Hindlimb muscle (tissue), 1 donor: ENCODE measurements at places on chromosomes 7 and 10. TPM values are rescaled to one million over a fixed set of nuclear protein-coding genes. Genes with fewer than 3 reads are reported as not detected.

DNA sequence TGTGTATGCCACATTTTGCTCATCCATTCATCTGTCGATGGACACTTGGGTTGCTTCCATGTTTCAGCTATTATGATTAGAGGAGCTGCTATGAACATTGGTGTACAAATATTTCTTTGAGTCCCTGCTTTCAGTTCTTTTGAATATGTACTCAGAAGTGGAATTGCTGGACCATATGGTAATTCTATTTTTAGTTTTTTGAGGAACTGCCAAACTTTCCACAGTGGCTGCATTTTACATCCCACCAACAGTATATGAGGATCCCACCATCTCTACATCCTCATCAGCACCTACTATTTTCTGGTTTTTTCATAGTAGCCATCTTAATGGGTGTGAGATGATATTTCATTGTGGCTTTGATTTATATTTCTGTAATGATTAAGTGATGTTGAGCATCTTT lies 44.7 kb upstream of the ZMIZ2 start:
- no peak for DNase-seq

DNA sequence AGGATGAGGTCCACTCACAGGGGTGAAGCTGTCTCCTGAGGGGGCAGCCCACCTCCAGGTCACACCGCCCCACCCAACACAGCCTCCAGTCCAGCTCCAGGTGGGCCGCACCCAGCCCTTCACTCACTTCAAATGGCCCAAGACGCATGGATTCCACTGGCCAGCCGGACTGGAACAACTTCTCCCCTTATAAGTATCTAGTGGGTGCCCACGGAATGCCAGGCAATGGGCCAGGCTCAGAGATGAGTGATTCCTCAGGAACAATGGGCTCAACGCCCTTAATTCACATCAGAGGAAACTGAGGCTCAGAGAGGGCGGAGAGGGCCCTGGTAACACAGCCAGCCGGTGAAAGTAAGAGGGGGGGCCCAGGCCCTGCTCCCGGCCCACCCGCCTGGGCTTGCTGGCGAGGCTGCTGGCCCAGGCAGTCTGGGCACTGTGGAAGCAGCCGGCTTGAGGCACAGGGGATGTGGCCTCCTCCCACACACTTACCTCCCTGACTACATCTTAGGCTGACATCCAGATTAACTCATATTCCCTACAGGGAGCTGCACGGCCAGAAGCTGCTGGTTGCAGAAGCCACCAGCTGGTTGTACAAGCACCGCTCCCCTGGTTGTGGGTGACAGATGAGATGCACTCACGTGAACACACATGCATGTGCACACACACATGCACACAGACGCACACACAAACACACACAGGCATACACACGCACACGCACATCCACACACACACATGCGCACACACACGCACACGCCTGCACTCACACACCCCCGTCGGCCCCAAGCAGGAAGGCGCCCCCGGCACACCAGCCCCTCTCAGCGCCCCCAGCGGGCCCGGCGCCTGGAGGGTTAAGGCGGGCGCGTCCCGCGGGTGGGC lies 1.0 kb upstream of the FAM20C start:
- peak; percentile 61 for DNase-seq

- DNase-seq = no peak
These were observed 82.7 kb downstream of the GLRX3 start for GRCh38 chr10:130218936-130219335.

DNA sequence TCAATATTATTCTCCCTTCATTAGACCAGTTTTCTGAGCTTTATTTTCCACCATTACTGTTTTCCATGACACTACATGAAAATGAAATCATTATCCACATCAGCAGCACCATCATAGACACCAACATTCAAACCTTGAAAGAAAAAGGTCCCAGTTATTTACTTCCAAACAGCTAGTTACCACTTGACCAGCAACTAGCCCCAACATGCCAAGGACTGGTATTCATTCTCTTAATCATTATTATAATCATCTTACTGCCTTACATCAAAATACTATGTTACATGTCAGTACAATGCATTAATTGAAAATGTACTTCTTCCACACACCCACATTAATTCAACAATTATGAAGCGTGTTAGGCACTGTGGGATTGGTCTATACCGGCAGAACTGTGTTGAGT lies 199.4 kb downstream of the TSPAN12 start:
- DNase-seq = no peak

- DNase-seq = no peak
These were observed 28.5 kb downstream of the NRG3 start for GRCh38 chr10:81903472-81903871.

- DNase-seq = peak; percentile 70
These were observed 37.3 kb downstream of the ZCCHC24 start for GRCh38 chr10:79407811-79408795.

GRCh38 chr7:139992353-139993044 lies 70.3 kb downstream of the PARP12 start:
- DNase-seq = no peak

GRCh38 chr7:150668472-150668911 lies 17.0 kb upstream of the GIMAP2 start:
- DNase-seq = no peak

- no peak for DNase-seq
These were observed 76.8 kb upstream of the CARD11 start for GRCh38 chr7:3120513-3120912.

GRCh38 chr10:130773941-130774340 lies 537.6 kb downstream of the TCERG1L start:
- peak; percentile 6 for DNase-seq

GRCh38 chr10:85665681-85666080 lies 700.9 kb downstream of the GRID1 start:
- DNase-seq = no peak

GRCh38 chr10:34121125-34121753 lies 693.9 kb downstream of the PARD3 start:
- DNase-seq = no peak

DNA sequence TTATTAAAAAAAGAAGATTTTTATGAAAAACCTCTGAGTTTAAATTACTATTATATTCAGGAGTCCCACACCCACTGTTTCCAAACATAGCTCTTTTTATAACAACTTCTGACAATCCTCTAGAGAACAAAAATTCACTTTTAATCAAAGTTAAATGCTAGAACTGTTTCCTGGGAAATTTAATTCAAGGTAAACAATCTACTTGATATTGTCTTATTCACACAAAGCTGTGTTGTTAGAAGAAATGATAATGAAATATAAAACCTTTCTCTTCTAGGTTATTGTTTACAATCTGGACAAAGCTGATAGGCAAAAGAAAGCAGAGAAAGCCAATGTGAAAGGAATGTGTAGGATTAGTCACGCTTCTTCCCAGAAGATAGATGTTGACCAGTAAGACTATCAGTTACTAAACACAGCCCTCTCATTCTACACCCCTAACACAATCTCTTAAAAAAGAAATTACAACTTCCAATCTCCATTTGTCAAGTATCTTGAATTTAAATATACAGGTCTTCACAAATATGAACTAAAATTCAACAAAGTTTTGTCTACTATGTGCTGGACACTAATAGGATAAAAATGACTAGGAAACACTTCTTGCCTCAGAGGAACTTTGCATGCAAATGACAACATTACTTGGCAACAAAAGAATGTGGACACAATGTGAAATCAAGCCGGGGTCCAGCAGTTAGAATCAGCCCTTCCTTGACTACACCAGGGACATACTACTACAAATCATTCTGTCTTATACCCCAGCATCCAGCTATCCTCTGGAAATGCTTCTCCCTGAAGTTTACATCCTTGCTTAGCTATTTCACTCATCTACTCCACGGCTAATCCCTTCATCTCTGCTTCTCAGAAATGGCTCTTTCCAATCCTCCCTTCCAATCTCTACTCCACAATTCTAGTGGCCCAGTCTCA lies 123.7 kb downstream of the IMMP2L start:
- no peak for DNase-seq

DNA sequence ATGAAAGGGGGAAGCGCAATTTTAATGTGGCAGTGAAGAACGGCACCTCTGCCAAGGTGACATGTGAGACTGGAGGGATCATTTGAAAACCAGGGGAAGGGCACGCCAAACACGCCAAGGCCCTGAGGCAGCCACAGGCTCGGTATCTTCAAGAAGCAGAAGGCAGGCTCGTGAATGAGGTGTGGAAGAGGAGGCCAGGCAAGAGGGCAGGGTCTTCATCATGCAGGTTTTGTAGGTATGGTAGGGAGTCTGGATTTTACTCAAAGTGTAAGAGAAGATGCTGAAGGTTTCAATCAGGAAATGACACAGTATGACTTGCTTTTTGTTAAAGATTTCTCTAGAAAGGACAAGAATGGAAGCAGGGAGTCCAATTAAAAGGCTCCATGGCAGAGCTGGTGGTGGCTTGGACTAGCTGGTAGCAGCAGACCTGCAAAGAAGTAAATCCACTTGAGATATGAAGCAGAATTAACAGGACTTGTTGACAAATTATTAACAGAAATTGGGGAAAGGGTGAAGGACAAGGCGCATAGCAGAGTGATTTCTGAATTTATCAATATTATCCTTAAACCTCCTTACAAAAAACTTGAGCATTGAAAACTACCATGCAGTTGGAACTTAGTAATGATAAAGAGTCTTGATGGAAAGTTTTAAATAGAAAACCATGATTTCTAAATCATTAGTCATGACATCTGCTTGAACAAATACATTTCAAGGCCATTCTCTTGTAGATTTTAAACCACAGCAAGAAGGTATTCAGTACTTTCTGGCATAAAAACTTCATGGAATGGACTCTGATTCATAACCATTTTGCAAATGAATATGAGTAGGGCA lies 70.4 kb downstream of the COA1 start:
- no peak for DNase-seq

GRCh38 chr7:113804475-113805095 lies 114.2 kb downstream of the PPP1R3A start:
- no peak for DNase-seq

GRCh38 chr10:76885816-76886215 lies 751.8 kb downstream of the KCNMA1 start:
- no peak for DNase-seq

GRCh38 chr10:58462863-58463507 lies 49.7 kb upstream of the BICC1 start:
- DNase-seq = no peak

Gene PRKG1
- 35.5 TPM for polyA plus RNA-seq

Gene ELOVL3
- 0.94 TPM for polyA plus RNA-seq

Gene C7orf57
- polyA plus RNA-seq = not detected
